Cortex of kidney (tissue), 1 donor: ENCODE measurements at places on chromosomes 16 and 17.

- no peak for DNase-seq
These were observed 41.9 kb downstream of the PIGL start for GRCh38 chr17:16258901-16259300.

- no peak for DNase-seq
These were observed 302.7 kb upstream of the PMFBP1 start for GRCh38 chr16:72474501-72475123.

DNA sequence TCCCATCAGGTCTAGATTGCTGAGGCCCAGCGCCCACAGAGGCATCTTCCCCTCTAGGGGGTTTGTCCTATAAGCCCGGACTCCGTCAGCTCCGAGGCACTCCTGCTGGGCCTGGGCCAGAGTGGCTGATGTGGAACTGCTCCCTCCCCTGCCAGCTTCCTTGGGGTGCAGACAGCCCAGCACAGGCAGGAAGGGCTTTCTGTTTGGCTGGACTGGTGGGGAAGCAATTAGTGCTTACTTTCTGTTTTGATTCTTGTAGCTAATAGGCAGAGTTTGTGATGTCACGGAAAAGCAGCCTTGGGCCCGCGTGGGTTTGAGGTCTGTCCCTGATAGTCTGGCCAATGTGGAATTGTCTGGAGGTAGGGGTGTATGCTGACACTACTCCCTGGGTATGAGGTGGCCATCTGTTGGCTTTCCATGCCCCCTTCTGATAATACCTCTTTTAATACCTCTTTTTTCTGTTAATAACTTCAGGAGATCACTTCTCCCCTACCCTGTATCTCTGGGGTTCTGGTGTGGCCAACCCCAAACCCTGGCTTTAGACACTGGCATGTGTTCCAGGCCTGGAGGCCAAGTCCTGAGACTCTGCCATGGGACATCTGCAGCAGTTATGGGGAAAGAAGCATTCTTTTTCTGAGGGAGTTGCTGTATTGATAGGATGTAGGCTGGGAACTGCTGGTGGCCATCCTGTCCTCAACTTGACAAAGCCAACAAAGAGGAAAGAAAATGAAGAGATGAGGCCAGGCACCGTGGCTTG lies 190.9 kb downstream of the RAB11FIP4 start:
- DNase-seq = no peak

- no peak for DNase-seq
These were observed 7.5 kb downstream of the HEXIM2 start for GRCh38 chr17:45168991-45169752.

DNA sequence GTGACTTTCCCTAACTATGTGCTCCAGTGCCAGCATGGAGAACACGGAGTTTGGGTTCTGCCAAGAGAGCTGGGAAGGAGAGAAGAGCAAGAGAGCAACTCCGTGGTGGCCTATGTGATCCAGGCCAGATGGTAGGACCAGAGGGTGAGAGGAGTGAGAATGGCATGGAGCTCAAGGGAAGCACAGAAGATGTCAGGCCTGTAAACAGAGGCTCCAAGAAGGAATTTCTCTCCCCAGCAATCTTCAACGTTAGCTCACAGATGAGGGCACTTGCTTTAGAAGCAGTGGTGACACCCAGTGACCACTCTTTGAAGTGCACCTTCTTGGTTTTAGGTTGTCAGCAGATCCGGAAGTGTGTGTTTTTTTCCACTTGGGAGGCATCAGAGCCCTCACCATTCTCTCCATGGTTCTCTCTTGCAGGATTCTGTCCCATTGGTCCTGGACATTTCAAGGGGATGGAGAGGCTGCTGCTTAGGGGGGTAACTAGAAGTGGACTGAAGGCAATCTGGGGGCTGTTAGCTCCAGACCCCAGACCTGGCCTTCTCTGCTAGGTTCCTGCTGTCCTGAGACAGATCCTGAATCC lies 18.1 kb upstream of the TMEM98 start:
- no peak for DNase-seq

GRCh38 chr16:89847051-89847939 lies 19.0 kb downstream of the SPIRE2 start:
- no peak for DNase-seq

GRCh38 chr17:49616086-49616485 lies 40.4 kb downstream of the NXPH3 start:
- DNase-seq = no peak

GRCh38 chr16:83806731-83807130 lies 1.0 kb upstream of the HSBP1 start:
- DNase-seq = no peak

DNA sequence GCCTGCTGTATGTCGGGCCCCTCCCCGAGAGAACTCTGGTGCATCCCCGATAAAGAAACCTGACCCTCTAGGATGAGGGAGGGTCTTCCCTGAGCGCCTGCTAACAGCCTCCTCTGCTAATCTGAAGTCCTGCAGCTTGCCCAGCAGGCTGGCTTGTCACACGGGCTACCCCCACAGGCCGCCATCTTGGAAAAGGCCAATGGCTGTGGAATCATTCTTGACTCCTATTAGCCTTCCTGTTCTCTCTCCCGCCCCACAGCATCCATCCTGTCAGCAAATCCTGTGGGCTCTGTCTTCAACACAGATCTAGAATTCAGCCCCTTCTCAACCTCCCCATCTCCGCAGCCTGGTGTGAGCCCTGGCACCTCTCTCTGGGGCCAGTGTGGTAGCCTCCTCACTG lies 12.0 kb downstream of the IL4R start:
- no peak for DNase-seq

DNA sequence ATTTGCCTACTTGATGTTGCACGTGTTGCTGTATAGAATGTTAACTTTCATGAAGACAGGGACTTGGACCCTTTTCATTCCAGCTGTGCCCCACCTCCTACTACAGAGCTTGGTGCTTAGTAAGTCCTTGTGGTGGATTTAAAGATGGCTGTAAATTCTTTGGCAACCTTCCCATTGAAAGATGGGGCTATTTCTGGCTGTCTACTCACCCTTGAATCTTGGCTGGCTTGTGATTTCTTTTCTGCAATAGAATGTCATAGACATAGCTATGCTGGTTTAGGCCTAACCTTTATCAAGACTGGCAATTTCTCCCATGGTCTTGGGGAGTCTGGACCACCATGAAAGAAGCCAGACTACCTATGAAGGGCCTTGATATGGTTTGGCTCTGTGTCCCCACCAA lies 59.0 kb downstream of the ACSM2A start:
- no peak for DNase-seq

GRCh38 chr16:56824331-56824730 lies 40.7 kb upstream of the SLC12A3 start:
- DNase-seq = no peak

DNA sequence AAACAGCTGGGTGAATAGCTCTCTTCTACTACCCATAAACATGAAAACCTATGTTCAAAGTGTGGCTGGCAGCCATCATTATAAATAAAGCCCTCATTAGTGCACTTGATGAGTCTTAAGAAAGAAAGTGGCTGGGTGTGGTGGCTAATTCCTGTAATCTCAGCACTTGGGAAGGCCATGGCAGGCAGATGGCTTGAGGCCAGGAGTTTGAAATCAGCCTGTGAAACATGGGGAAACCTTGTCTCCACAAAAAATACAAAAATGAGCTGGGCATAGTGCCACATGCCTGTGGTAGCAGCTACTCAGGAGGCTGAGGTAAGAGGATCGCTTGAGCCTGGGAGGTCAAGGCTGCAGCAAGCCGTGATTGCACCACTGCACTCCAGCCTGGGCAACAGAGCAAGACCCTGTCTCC lies 28.3 kb upstream of the APPBP2 start:
- no peak for DNase-seq

GRCh38 chr16:3971706-3972105 lies 91.2 kb upstream of the CREBBP start:
- no peak for DNase-seq

DNA sequence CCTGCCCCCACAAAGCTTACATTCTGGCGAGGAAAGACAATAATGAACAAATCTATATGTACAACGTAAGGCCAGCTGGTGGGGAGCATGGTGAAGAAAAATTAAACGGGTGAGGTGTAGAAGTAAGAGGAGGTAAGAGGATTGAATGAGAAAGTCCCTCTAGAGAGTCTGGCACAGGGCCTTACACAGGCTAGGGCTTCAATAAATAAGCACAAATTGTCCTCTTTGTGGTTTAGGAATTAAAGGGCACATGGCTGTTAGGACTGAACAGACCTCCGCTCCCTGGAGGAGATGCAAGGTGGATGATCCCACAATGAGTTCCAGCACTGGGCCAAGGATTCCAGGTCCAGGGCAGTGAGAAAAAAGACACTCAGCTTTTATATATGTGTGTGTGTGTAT lies 43.1 kb upstream of the HAPSTR1 start:
- no peak for DNase-seq

DNA sequence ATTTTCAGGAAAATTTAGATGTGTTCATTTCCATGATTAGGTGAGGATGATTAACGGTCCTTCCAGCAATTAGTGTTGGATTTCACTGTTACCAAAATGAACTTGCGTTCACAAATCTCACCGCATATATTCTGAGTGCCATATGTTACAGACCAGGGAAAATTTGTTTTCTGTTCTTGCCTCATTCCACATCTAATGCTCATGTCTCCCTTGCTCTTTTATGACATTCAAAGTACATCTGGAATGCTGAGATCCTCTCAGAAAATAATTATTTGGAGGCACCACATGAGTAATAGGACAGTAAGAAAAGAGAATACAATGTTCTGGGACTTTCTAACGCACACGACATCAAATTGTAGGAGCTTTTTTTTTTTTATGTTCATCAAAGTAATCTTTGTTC lies 406.5 kb downstream of the SHISA9 start:
- no peak for DNase-seq

DNA sequence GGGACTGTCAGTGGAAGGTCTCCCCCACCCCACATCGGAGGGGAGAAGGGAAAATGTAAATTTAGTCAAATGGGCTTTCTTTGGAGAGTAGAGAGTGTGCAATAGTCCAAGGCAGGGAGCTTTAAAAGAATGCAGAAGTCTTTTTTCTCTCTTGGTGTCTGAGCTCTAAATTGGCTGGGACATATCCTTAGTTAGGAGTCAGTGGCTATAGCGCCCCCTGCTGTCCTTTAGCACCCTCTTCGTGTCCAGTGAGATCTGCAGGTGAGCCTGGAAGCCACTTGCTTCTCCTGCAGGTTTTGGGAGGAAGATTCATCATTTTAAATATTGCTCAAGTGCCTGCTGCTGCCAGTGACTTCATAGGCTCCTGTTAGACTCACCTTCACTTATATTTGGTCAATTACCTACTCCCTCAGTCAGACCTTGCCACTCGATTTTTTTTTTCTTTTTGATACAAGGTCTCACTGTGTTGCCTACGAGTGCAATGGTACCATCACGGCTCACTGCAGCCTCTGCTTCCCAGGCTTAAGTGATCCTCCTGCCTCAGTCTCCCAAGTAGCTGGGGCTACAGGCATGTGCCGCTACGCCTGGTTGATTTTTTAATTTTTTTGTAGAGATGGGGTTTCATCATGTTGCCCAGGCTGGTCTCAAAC lies 174.8 kb downstream of the PRKCB start:
- DNase-seq = no peak

GRCh38 chr16:29813644-29814562 lies 1.9 kb downstream of the PRRT2 start:
- DNase-seq = no peak

GRCh38 chr16:29656688-29657523 lies 6.1 kb upstream of the SPN start:
- no peak for DNase-seq

DNA sequence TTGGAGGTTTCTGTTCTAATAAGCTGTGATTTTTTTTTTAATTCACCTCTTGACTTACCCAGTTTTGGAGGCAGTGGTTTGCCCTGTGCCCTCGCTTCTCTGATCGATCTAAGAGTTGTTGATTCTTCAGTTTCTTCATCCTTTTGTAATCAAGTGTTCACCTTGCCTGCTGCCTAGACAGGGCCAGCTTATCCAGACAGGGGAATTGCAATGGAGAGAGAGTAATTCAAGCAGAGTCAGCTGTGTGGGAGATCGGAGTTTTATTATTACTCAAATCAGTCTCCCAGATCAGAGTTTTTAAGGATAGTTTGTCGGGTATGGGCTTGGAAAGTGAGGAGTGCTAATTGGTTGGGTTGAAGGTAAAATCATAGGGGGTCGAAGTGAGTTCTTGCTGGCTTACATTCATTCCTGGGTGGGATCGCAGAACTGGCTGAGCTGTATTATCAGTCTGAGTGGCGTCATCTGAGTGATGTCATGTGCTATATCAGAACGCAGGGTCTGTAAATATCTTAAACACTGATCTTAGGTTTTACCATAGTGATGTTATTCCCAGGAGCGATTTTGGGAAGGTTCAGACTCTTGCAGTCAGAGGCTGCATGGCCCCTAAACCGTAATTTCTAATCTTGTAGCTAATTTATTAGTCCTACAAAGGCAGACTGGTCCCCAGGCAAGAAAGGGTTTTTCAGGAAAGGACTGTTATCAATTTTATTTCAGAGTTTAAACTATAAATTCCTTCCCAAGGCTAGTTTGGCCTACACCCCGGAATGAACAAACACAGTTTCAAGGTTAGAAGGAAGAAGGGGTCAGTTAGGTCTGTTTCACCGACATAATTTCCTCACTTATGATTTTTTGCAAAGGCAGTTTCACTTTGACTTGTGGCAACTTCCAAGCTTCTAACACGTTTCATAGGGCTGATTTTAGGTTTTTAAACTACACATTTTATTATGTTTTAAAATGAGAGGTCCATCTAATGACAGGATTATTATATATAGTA lies 21.5 kb upstream of the KCNJ16 start:
- no peak for DNase-seq

GRCh38 chr17:51595826-51596398 lies 335.6 kb downstream of the UTP18 start:
- DNase-seq = no peak

GRCh38 chr17:79995696-79996095 lies 40.0 kb downstream of the TBC1D16 start:
- no peak for DNase-seq
